AG08396 (cell line): ENCODE measurements at places on chromosomes 5 and 9.

DNA sequence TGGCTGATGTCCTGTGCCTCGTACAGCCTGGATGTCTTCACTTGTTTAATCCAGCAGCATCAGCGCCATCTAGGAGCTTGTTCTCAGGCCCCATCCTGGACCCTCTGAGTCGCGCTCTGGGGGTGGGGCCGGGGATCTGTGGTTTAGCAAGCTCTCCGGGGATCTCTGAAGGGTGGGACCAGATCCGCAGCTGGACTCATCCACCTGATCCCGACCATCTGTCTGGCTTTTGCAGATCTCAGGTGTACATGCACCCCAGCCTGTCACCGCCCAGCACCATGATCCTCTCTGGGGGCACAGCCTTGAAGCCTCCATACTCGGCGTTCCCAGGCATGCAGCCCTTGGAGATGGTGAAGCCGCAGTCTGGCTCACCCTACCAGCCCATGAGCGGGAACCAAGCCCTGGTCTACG lies 15.1 kb upstream of the POMT1 start:
- DNase-seq, result no peak

GRCh38 chr9:110897943-110898342 lies 140.3 kb downstream of the LPAR1 start:
- no peak for DNase-seq

DNA sequence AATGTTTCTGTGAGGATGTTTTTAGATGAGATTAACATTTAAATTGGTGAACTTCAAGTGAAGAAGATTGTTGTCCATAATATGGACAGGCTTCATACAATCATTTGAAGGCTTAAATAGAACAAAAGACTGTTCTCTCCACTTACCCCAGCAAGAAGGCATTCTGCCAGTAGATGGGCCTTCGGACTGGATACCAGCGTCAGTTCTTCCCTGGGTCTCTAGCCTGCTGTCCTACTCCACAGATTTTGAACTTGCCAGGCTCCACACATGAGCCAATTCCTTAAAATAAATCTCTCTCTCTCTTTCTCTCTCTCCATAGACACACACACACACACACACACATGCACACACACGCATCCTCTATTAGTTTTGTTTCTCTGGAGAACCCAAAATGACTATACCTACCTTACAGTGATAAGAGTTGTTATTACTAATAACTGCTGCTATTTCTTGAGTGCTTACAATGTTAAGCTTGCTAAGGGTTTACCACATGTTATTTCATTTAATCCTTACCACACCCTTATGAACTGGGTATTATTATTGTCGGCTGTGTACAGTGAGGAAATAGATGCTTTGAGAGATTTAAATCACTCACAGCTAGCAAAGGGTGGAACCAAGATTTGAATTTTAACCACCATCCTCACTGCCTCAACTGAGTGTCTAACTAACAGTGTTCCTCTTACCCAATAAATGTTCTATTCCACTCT lies 19.8 kb upstream of the IQGAP2 start:
- DNase-seq, result no peak

DNA sequence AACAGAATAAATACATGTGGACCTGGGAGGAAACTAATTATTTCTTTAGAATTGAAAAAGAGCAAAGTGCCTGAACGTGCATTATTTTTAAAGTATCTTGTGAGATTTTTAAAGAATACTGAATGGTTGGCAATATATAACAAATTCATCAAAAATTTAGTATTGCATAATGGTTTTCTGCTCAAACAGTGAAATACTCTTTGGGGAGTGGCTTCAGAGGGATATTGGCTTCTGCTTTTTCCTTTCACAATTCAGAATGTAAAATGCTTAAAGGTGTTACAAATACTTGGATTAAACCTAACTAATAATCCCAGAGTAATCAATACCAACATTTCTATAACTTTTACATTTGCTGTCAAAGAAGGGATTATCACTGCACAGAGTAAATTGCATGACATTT lies 379.3 kb upstream of the CHD1 start:
- DNase-seq, result no peak

- DNase-seq, result no peak
Measured at GRCh38 chr9:80366626-80367025, 794.9 kb downstream of the TLE4 start.

- DNase-seq, result no peak
Measured at GRCh38 chr9:113467183-113467582, 3.7 kb downstream of the RGS3 start.

DNA sequence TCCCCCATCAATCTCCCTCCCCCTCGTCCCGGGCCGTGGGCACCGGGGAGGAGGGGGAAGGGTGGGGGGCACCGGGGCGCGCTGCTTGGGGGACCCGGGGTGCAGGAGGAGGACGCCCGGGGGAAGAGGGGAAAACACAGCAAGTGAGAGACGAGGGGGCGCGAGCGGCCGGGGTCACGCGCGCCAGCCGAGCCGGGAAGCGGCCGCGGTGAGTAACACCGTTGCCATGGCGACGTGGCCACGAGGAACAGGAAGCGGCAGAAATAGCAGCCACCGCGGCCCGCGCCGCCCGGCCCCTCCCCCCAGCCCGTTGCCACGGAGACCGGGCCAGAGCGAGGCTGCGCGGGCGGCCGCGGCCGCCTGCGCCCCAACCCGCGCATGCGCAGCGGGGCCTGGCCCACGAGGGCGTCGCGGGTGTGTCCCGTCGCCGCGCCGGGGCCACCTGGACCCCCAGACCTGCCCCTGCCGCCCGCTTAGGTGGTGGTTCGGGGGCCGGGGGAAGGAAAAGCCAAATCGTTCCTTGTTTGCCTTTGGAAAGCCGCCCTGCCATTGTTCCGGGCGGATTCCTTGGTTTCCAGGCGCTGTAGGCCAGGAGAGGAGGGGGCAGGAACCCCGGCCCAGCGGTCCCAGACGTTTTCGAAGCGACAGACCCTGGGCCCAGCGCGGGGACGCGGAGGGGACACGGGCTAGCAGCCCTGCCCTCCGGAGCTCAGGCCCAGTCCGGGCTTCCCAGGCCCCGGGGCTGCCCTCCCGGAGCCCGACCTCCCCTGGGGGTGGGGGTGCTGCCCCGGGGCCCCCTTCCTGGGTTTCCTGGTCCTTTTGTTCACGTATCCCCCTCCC lies 207.1 kb downstream of the C9orf50 start:
- DNase-seq, result peak; percentile 100

- DNase-seq, result peak; percentile 47
Measured at GRCh38 chr9:123928533-123929176, 1.3 kb downstream of the DENND1A start.

- no peak for DNase-seq
Measured at GRCh38 chr5:38807570-38808483, 38.0 kb upstream of the OSMR start.

GRCh38 chr9:96256800-96257199 lies 45.2 kb downstream of the HSD17B3 start:
- DNase-seq, result no peak

DNA sequence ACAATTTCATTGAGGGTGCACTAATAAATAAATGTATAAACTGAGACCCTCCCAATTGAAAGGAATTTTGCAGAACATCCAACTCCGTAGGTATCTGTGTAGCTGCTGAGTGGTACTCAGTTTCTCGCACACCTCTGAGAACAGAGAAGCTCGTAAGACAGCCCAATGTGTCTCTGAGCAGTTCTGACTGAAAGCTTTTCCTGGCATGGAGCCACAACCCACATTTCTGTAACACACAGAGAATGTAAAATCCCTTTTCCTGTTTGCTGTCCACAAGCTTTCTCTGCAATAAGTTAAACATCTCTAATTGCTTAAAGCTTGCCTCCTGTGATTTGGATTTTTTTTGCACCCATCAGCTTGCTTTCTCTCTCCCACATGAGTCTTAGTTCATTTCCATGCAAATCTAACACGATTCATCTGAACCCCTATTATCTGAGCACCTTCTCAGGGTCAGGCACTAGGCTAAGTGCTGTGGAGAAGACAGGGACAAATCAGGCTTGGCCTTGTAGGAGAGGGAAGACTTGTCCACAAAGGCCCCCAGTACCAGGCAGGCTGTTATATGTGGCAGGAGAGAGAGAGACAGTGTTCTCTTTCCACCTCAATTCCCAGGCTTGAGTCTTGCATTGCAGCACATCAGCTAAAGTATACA lies 44.2 kb upstream of the COL15A1 start:
- DNase-seq, result peak; percentile 40

- DNase-seq, result no peak
Measured at GRCh38 chr5:132114150-132115121, 40.8 kb downstream of the CSF2 start.

DNA sequence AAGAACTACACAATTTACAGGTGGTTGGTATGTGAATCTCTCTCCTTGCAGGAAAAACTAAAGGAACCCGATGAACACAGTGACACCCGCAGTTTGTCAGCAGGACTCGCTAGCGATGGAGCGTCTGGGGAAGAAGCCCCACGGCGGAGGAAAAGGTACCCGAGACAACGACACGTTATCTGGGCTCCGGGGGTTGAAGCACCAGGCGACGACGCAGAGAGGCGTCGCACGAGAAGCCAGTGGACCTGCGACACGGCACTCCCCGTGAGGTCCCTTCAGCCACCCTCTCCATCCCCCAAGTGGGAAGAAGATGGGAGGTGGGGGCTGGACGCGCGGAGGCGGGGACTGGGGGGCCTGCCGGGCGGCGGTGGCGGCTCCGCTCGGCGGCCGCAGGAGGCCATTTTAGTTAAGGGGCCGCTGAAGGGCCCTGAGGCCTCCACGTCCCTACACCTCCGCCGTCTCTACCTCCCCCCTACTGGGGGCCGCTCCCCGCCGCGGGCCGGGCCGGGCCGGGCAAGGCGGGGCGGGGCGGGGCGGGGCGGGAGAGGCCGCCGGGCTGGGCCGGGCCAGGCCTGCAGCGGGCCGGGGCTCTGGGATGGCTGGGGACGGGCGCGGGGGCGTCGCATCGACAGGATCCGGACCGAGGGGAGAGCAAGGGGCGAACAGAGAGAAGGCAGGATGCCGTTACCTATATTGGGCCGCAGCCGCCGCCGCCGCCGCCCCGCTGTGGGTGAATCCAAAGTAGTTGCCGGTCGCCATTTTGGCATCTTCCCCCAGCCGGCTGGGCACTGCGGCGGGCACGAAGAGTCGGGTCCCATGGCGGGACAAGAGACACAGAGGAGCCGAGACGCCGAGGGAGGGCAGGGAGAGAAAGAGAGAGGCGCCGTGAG lies 754 bp downstream of the ZFR start:
- peak; percentile 70 for DNase-seq

- DNase-seq, result no peak
Measured at GRCh38 chr5:62814991-62815390, 236.4 kb downstream of the LRRC70 start.

- DNase-seq, result no peak
Measured at GRCh38 chr5:159096243-159096923, 3.3 kb downstream of the EBF1 start.

GRCh38 chr5:75052192-75053053 lies at the start of gene GCNT4:
TSS of gene GCNT4 (minus strand) at chr5:75052558. CDS start at chr5:75030037, 22,521 bp downstream.
- DNase-seq, result peak; percentile 56

DNA sequence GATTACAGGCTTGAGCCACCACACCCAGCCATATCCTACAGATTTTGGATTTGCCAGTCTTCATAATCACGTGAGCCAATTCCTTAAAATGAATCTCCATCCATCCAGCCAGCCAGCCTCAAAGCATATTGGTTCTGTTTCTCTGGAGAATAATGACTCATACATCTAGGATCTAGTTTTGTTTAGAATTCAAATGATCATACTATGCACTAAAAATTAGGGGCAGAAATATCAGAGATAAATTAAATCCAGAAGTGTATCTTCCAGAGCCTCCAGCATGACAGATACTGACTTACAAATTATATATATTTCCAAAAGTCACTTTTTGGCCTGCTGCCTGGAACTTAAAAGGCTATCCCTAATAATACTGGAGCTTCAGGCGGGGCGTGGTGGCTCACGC lies 119.1 kb upstream of the NR5A1 start:
- DNase-seq, result no peak

DNA sequence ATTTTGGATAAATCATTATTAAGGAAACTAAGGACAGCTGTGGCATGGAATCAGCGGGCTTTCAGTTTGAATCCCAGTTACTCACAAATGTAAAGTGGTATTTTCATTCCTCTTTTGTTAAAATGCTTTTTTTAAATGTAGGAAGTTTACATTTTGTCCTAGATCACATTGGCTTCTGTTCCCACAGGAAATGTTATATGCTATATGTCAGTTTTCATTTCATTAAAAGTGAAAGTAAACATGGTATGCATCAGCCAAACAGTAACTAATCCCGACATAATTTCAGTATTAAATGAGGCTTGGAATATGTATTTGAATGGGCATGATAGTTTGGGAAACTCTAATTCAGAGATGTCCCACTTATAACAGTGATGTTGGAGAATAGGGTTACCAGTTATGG lies 18.6 kb upstream of the SMIM15 start:
- no peak for DNase-seq

GRCh38 chr5:176629853-176630680 lies at the start of the genes EIF4E1B and SNCB:
TSS of gene EIF4E1B (plus strand) at chr5:176630675. CDS start at chr5:176642788, 12,113 bp downstream.
TSS of gene SNCB (minus strand) at chr5:176630534. CDS start at chr5:176629654, 880 bp downstream.
- DNase-seq, result peak; percentile 79

DNA sequence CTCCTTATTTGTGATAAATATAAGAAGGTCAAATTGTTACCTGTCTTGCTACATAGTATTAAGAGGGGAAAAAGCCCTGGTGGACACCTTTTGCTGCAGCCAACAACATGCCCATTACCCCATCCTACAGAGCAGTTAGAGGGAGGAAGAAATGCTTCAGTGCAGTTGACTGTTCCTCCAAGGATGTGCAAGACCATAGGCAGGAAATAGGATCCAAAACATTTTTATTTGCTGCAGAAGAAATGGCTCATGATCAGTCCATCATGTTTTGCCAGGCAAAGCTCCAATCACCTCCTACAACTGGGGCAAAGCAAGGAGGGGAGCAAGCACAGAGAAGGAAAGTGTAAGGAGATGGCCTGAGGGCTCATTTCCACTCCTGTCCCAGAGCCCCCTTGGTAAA lies 399.1 kb upstream of the PIK3R1 start:
- DNase-seq, result no peak

DNA sequence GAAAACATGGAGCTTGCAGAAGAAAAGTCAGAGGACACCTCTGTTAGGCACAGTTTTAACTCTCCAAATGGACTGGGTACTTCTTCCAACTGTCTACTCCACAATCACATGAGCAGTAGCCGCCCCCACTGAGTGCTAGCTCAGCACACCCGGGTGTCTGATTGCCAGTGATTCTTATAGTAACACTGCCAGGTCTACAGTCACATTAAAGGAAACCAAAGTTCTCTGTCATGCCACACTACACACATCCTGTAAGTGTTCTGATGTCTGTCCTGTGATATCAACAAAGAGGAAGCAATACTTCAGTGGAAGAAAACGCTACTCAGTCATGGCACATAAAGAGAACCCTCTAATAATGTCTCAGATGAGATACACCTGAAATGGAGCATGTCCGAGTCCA lies at the start of gene HAVCR2:
Gene HAVCR2, minus strand, starts transcription at position 69 of the 400 bp plus-strand sequence. Its CDS starts 61 bp downstream, at position 8.
- DNase-seq, result no peak

GRCh38 chr5:152118676-152119470 lies 194.2 kb upstream of the GLRA1 start:
- DNase-seq, result no peak

- DNase-seq, result no peak
Measured at GRCh38 chr5:128052780-128053179, 30.8 kb upstream of the SLC12A2 start.
